CMK (cell line): ENCODE measurements at places on chromosomes 13 and 19.
A peak's percentile ranks its signal among the peaks of the same experiment; 100 is the strongest.

GRCh38 chr19:44645407-44646048, 1.8 kb downstream of the PVR start:
- no peak for DNase-seq

DNA sequence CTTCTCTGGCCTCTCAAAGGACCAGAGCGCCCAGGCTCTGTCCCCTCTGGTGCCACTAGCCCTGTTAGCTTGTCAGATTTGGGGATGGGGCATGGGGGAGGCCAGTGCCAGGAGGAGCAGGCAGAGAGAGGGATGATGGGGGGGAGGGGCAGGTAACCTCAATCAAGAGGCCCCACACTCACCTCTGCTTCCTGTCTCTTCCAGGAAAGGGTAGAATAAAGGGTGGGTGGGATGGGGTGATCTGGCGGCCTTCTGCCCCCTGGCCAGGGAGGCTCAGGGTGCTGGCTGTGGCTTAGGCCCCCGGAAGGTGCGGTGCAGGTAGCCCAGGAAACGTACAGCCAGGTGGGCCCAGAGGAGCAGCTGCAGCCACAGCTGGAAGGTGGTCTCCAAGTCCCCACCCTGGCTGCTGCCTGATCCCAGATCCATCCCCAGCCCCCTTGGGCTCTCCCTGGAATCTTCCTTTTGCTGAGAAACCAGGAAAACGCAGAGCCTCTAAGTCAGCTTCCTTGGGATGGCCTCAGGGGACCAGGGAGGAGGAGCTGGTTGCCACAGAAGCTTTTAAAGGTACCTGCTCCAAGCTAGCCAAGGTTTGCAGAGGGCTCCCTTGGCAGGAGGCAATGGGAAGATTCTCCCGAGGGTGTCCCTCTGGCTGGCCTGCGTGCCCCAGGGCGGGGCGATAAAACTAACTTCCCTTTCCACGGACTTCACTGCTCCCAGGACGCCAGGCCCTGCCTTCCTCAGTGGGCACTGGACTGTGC, 5.3 kb downstream of the PRKACA start:
- no peak for DNase-seq

DNA sequence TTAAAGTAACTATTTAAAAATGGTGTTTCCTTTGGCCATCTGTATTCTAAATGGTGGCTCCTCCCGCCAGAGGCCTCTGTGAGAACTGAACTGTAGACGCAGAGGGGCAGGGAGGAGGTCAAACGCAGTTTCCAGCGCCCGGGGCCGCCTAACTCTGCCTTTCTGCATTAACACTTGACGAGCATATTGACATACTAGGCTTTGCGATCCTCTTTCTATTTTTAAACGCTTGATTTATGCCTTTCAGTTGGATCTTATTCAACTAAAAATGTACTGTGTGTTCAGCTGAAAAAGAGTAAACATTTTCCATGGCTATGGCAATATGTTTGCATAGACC, 74.7 kb downstream of the SPACA7 start:
- DNase-seq, result no peak

GRCh38 chr19:45585158-45585577, 566 bp upstream of the OPA3 start:
- DNase-seq, result no peak

DNA sequence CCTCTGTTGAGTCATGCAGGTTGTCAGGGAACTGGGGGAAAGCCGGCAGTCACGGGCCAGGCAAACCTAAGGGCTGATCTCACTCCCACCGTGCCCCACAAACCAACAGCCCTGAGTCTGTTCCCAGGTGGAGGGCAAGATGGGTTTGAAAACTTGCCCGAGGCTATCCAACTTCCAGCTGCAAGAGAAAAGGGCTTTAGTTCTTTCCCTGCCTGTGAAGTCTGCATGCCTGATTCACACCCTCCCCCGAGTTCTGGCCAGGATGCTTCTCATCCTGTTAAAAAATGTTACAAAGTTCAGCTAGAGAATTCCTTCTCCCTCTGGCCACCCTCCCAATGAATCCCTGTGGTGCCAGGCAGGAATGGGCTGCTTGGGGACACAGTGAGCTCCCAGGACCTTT, 33.1 kb downstream of the MYO16 start:
- no peak for DNase-seq

DNA sequence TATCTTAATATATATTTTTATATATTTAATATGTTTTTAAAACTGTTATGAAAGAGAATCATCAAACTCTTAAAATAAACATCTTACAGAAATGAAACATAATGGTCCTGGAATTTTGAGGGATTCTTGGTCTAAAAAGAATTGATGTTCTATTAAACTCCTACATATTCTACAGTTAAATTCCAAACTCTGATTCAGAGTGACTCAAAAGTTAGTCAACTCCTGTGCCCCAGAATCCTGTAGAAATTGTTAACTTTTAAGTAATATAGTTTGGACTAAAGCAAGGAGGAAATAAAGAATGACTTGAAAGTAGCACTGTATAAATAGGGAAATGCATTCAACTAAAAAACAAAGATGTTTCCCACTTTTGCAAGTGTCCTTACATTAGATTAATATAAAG, 47.7 kb downstream of the FNDC3A start:
- no peak for DNase-seq

- no peak for DNase-seq
These were observed 536 bp downstream of the PRSS57 start for GRCh38 chr19:694481-695351.

- peak; percentile 39 for DNase-seq
These were observed 12.4 kb upstream of the BBC3 start for GRCh38 chr19:47243364-47243775.

DNA sequence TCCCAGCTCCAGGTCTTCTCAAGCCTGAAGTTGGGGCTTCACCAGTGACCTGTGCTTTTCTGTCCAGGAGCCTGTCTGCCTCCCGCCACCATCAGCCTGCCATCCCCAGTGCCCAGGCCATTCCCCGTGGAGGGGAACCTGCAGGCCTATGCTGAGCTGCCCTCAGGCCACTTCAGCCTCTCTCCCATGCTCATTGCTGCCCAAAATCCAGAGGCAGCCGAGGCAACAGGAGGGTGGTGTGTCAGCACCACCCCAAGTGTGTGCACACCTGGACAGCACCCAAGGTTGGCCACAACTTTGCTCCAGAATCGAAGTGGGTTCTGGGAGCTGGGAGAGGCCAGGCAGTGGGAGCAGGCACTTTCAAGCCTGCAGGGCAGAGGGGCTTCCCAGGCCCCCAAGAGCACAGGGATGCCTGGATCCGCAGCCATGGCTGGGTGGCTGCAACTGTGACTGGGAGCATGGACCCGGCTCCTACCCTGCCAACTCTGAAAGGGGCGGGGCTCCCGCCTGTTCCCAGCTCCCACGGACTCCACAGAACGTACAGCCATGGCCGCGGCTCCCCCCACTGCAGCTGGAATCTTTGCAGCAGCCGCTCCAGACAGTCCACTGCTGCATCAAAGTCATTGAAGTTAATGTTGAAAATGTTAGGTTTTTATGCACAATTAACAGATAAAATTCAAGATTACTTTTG, 1747.0 kb downstream of the OLFM4 start:
- DNase-seq, result no peak

- DNase-seq, result no peak
These were observed 67.9 kb upstream of the KLF5 start for GRCh38 chr13:72990953-72991352.

GRCh38 chr13:88112526-88112925, 441.4 kb downstream of the SLITRK5 start:
- no peak for DNase-seq

DNA sequence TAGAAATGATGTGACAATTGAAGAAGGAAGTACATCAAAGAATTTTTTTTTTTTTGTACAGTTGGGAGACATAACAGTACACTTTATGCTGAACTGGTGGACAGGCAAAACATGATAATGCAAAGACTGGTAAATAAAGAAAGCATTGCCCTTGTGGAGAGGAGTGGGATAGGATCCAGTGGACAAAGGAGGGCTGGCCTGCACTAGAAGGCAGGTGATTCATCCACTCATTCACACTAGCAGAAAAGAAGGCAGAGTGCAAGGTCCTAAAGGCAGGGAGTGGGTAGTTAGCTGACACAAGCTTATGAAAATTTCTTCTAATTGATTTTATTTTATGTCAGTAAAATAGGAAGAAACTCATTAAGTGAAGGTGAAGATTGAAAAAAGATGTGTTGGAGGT, 17.6 kb upstream of the NALCN start:
- no peak for DNase-seq

- no peak for DNase-seq
These were observed 63.9 kb downstream of the LATS2 start for GRCh38 chr13:20997301-20998161.

DNA sequence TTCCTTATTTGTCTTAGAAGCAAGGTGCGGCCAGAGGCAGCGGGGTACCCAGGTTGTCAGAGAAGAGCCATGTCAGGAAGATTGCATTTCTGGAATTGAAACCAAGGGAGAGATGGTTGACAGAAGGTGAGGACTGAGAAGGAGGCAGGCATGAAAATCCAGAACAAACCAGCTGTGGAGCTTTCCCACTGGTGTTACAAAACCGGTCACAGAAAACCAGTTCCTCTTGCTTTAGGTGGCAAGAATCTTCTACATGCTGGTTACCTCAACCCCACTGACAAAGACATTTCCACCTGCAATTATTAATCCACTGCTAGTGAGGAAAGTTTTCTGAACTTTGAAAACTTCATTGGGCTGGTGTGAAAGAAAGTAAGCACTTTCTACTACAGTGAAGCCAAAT, 64.0 kb upstream of the MED4 start:
- DNase-seq, result no peak

- DNase-seq, result no peak
These were observed 22.0 kb downstream of the ELAVL1 start for GRCh38 chr19:7983286-7983950.

- DNase-seq, result no peak
These were observed 171.3 kb downstream of the NUFIP1 start for GRCh38 chr13:44818016-44818415.

DNA sequence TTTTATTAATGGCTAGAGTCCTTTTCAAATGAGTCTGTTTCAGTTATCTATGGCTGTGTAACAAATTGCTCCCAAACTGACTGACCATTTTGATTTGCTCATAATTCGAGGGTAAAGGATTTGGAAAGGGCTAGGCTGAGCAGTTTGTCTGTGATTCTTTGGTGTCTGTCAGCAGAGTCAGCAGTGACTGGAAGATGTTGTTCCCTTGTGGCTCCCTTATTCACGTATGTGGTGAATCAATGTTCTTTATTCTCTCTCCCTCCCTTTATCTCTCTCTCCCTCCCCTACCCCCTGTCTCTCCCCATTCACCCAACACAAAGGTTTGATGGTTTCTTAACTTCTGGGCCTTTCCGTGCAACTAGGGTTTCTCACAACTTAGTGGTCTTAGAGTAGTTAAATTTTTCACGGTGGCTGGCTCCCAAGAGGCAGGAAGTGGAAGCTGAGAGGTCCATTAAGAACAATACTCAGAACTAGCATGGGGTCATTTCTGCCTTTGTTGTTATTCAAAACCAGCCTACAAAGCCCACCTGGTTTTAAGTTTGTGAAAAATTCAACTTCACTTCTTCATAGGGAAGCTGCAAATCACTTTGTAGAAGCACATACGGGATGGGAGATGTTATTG, 772.5 kb upstream of the SLITRK1 start:
- no peak for DNase-seq

GRCh38 chr13:34048652-34049051, 230.7 kb downstream of the RFC3 start:
- no peak for DNase-seq

- no peak for DNase-seq
These were observed 15.0 kb upstream of the SLC35E1 start for GRCh38 chr19:16586991-16587832.

DNA sequence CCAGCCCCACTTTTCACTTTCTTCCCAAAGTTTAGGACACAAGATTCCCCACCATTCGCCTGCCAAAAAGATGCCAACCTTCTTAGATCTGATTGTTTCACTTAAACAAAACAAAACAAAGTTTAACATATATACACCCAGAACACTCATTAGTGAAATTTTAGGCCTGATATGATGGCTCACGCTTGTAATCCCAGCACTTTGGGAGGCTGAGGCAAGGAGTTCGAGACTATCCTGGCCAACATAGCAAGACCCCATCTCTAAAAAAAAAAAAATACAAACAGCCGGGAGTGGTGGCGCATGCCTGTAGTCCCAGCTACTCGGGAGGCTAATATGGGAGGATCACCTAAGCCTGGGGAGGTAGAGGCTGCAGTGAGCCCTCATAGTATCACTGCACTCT, 4.9 kb downstream of the PGPEP1 start:
- DNase-seq, result no peak

DNA sequence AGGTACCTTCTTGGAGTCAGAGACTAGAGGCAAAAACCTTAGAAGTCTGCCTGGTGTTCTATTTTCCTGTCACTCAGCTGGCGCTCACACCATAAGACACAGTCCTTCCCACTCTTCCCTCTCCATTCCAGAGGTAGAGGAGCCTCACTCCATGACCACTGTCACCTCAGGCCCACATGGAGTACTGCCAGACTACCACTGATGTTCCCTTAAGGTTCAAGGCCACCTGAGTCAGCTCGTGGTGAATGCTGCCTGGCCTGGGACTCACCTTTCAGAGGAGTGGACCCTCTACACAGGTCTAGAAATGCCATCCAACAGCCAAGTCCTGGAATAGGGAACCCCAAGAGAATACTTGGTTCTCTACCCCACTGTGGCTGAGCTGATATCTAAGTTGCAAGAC, 29.9 kb downstream of the RGCC start:
- no peak for DNase-seq

DNA sequence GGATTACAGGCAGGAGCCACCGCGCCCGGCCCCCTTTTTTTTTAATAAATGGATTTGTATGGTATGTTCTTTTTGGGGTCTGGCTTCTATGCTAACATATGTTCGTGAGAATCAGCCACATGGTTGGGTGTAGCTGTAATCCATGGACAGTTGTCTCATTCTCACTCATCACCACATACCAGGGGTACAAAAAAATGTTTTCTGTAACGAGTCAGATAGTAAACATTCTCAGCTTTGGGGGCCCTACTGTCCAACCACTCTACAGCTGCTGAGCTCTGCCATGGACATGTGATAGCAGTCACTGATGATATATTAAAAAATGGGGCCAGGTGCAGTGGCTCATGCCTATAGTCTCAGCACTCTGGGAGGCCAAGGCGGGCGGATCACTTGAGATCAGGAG, 5.1 kb upstream of the RETN start:
- no peak for DNase-seq

GRCh38 chr19:52542984-52543664, 15.7 kb downstream of the ZNF808 start:
- no peak for DNase-seq

DNA sequence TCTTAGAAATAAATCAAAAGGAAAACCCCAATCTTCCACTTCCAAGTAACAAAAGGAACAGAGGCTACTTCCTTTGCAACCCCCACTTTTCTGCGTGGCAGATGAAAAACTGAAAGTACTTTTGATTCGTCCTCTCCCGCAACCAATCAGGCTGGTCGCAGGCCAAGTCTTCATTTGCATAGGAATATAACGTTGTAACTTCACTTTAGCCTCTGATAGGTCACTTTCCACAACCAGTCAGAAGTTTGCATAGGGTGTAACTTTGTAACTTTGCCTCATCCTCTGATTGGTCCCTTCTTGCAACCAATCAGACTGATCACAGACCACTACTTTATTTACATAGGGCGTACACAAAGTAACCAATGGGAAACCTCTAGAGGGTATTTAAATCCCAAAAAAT, 37.2 kb downstream of the TGDS start:
- DNase-seq, result peak; percentile 54

GRCh38 chr13:99176309-99177276, 24.1 kb upstream of the UBAC2 start:
- DNase-seq, result peak; percentile 41
